ENCODE measurements at places on chromosomes 6 and 20. TPM values are rescaled to one million over a fixed set of nuclear protein-coding genes. Genes with fewer than 3 reads are reported as not detected.
A peak's percentile ranks its signal among the peaks of the same experiment; 100 is the strongest.

RBM24 gene
- 2.5 TPM for total RNA-seq

DNA sequence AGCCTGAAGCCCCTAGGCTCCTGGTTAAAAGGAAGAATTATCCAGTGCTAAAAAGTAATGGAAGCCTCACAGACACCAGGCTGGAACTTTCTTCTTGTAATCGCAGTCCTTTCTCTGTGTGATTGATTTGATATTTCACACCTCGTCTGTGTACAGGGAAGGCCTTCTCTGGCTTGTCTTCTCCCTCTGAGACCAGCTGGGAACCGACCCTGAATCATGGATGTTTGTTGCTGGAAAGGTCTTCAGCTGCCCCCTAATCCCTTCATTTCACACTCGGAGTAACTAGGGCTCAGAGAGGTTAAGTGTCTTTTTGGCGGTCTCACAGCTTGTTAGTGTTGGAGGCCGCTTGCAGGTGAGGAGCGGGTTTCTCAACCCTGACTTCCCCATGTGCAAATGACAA, 500.2 kb upstream of the CDH4 start:
- no peaks in the 10 kb centered on the region for H3K27me3 ChIP-seq
- no peaks in the 10 kb centered on the region for H3K36me3 ChIP-seq
- H3K4me1 ChIP-seq: no peaks in the 10 kb centered on the region
- no peak overlapping the region for H3K4me3 ChIP-seq
- no peak overlapping the region for H3K27ac ChIP-seq
- no peak for DNase-seq

DNA sequence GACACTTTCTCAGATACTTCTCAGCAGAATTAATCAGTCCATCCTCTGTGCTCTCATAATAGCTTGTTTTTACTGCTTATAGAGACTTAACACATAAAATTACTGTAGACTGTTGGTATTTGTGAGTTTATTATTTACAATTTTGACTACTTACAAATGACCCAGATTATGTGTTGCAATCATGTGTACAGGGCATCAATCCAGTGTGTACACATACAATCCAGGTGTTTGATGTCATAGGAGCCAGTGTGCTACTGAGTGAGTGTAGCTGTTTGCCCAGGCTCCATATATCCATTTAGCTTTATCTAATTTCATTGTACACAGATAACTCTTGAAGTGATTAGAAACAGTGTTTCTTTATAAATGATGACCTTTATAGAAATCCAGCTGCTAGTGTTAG, 31.3 kb downstream of the TRMT11 start:
- no peak overlapping the region for H3K4me3 ChIP-seq
- no peak overlapping the region for H3K27ac ChIP-seq
- H3K36me3 ChIP-seq: no peaks in the 10 kb centered on the region
- DNase-seq: no peak
- no peaks in the 10 kb centered on the region for H3K4me1 ChIP-seq

DNA sequence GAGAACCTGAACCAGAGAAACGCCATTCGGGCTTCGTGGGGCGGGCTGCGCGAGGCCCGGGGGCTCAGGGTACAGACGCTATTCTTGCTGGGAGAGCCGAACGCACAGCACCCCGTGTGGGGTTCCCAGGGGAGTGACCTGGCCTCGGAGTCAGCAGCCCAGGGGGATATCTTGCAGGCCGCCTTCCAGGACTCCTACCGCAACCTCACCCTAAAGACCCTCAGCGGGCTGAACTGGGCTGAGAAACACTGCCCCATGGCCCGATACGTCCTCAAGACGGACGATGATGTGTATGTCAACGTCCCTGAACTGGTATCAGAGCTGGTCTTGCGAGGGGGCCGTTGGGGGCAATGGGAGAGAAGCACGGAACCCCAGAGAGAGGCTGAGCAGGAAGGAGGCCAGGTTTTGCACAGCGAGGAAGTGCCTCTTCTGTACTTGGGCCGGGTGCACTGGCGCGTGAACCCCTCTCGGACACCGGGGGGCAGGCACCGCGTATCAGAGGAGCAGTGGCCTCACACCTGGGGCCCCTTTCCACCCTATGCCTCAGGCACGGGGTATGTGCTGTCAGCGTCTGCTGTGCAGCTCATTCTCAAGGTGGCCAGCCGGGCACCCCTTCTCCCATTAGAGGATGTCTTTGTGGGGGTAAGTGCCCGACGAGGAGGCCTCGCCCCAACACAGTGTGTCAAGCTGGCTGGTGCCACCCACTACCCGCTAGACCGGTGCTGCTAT, 904 bp downstream of the B3GALT4 start:
- H3K27ac ChIP-seq: peak overlapping the region; percentile 86
- peaks cover 35% of the 10 kb centered on the region for H3K4me1 ChIP-seq
- H3K4me3 ChIP-seq: peak overlapping the region; percentile 58
- no peaks in the 10 kb centered on the region for H3K27me3 ChIP-seq
- H3K36me3 ChIP-seq: no peaks in the 10 kb centered on the region
